ENCODE measurements at places on chromosomes 3 and 15.

DNA sequence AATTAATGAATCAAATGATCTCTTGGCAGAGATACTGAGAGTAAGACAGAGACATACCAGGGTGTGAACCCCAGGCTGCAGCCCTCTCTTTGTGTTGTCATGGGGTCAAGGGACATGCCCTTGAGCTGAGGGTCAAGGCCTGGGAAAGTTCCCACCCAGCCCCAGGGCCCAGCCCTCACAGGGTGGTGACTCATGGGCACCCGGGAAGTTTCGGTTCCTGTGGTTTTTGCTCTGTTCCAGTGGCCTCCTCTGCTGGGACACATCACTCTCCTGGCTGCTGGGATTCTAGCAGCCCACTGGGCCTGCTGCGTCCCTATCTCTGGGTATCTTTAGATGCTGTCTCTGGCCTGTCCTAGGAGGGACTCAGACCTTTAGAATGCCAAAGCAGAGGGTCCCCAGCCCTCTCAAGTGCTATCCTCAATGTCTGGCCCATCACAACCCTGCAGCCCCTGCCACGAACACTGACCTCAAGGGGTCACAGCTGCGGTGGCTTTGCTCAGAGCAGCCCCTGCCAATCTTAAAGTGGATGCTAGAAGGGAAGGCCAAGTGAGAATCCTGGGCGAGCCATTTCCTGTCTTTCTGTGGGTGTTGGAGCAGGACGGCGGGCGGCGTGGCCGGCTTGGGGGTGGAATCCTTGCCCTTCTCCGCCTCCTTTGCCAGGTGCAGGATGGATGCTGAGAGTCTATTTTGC, 148.4 kb upstream of the TLE3 start:
- no peak for DNase-seq

- DNase-seq: no peak
Measured at GRCh38 chr3:191151653-191152052, 47.4 kb upstream of the OSTN start.

GRCh38 chr3:53169832-53170324, 8.9 kb downstream of the PRKCD start:
- no peak for DNase-seq

- DNase-seq: no peak
Measured at GRCh38 chr15:73030122-73030679, 22.1 kb upstream of the NEO1 start.

DNA sequence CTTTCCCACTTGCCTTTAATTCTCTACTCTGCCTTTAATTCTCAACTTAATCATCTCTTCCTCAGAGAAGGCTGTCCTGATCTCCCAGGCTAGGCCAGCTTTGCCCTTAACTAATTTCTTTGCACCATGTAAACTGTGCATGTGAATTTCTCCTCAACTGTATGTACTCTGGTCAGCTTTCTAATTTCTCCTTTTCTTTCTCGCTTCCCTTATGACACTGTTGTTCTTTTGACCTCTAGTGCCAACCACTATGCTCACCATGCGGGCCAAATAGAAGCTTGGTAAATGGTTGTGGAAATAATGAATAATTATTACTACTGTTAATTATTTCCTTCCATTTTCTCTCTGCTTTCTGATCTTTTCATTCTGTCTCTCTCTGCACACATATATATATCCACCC, 269.0 kb upstream of the CRBN start:
- DNase-seq: no peak

- DNase-seq: no peak
Measured at GRCh38 chr3:148816981-148817525, 10.6 kb upstream of the CPB1 start.

DNA sequence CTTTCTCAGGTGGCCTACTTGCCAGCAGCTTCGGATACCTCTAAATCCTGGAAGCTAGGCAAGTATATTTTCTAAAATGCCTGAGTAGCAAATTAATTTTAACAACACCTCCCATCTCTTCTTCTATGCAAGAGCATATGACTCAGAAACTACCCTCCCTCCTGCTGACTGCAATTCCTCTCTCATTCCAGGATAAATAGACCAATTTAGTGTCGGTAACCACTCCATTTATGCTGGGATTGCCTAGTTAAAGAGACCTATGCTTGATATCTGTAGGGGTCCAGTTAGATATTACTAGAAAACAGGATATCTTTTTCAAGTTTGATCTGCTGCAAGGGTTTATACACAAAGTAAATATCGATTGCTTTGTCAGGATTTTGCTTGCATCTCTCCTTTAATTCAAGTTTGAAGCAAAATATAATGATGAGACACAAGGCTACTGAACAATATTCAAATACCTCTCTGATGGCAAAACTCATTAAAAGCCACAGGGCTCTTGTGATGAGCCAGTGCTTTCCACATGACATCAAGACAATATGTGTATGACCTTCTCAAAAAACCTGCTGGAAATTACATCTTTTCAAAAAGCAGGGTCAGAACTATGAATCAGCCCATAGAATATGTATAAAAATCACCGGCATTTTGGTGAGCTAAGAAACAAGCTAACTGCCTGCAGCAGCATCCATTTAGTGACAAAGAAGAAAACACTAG, 491.6 kb upstream of the NECTIN3 start:
- no peak for DNase-seq

GRCh38 chr3:63656786-63657185, 4.3 kb downstream of the SNTN start:
- DNase-seq: peak; percentile 1

- DNase-seq: no peak
Measured at GRCh38 chr3:195421400-195421799, 21.4 kb downstream of the ACAP2 start.

DNA sequence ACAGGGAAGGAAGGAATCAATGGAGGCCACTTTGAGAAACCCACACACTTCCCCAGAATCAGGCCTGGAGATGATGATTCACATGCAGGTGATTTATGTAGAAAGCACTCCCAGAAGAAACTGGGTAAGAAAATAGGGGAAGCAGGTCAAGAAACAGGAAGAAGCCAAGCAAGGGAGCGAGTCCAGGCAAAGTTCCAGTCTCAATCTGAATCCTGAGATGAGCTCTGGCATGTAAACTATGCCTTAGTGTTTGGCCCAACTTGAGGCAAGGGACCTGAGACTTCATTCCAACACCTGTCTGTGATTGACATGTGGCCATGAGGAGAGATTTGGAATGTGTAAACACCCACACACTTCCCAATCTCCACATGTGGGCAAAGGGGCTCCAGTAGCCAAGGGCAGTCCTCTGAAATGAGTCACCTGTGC, 61.6 kb upstream of the CTNNB1 start:
- no peak for DNase-seq

DNA sequence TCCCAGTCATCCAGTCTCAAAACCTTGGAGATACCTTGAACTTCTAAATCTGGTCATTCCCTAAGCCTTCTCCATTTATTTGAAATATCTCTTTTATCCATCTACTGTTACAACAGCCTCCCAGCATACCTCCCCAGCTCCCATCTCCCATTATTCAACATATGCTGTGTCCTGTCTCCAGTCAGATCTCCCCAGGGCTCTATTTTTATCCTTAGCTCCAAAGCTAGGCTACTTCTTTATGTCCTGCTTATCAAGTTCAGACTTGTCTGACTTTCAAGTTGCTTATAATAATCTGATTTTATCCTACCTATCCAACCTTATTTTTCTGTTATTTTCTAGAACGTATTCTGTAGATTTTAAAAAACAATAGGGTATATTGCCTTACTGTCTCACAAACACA, 44.2 kb downstream of the IQGAP1 start:
- no peak for DNase-seq

DNA sequence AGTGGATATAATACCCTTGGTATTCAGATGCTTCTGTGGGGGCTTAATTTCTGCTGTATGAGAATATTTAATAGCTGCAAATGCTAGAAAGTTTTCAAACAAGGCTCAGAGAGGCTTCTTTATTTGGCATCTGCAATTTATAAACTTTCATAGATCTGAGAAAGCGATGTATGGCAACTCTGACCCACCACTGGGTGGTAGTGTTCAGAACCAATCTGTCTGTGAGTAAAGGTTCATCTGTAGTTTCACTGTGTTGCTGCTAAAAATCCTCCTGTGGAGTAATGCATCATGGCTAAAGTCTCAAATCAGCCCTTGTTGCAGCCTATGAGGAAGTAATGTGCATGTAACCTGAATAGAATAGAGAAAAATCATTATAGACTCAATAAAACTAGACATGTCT, 47.4 kb downstream of the CLSTN2 start:
- no peak for DNase-seq

DNA sequence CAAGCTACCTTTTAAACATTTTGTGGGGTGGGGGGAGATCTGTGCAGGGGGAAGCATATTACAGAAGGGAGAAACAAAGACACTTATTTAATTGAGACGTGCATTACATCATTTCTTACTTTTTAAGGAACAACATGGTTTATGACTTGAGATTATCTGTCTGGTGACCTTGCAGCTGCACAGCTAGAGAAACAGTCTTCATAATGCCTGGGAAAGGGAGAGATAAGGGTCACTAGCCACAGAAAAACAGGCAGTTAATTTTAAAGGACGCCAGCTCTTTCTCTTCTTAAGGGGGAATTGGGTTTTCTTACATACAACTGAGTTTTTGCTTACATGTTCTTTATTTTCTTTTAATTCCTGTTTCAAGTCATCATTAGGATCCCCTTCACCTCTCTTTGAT, 147.9 kb downstream of the SST start:
- no peak for DNase-seq

DNA sequence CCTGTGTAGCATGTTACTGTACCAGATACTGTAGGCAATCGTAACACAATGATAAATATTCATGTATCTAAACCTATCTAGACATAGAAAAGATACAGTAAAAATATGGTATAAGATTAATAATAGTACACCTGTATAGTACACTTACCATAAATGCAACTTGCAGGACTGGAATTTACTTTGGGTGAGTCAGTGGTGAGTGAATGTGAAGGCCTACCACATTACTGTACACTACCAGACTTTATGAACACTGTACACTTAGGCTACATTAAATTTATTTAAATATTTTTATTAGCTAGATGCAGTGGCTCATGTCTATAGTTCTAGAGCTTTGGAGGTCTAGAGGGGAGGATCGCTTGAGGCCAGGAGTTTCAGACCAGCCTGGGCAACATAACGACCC, 186.6 kb upstream of the ROPN1 start:
- no peak for DNase-seq

GRCh38 chr3:190119461-190120268, 1.0 kb downstream of the P3H2 start:
- no peak for DNase-seq

GRCh38 chr3:155790272-155790925, 15.7 kb downstream of the C3orf33 start:
- DNase-seq: no peak

- no peak for DNase-seq
Measured at GRCh38 chr3:183540501-183541234, 14.8 kb downstream of the KLHL6 start.

DNA sequence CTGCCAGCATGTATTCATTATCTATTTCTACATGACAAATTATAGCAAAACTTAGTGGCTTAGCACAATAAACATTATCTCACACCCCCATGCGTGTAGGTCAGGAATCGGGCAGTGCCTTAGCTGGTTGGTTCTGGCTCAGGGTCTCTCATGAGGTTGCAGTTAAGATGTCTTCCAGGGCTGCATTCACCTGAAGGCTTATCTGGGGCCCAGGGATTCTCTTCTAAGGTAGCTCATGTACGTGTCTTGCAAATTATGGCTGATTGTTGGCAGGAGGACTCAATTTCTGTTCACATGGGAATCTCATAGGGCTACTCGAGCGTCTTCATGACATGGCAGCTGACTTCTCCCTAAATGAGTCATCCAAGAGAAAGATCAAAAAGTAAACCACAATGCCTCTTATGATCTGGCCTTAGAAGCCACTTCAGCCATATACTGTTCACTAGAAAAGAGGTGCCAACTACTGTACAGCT, 42.9 kb upstream of the TSC22D2 start:
- no peak for DNase-seq

DNA sequence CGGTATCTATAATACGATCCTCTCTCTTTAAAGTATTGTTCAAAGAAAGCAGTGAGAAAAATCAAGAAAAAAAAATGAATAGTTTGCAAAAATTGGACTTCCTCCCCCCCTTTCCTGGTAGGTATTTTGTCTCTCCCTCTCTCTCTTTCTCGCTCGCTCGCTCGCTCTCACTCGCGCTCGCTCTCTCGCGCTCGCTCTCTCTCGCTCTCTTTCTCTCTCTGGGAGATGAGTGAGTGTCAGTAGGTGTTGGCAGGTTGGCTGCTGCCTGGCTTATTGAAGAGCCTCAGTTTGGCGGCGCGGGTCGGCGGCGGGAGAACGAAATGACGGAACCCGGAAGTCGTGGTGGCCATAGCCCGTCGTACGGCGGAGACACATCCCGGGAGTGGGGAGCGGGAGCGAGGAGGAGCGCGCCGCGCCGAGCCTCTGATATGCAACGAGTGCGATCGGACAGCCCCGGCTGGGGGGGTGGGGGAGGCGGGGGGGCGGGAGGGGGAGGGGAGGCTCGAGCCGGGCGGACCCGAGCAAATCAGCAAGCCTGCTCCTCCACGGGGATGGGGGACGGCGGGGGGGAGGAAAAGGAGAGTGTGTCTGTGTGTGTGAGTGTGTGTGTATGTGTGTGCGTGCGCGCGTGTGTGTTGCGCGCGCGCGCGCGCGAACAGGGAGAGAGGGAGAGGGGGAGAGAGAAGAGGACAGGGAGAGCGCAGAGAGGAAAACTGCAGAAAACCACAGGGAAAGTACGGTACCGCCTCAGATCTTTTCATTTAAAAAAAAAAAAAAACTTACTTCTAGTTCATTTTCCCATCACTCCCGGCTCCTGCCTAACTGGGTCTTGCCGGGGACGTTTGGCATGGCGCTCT, at the start of gene MEIS2:
Gene MEIS2 (minus strand): TSS at position 441 of the 857 bp plus-strand sequence. CDS start 1,083 bp downstream, outside the sequence.
- peak; percentile 90 for DNase-seq

DNA sequence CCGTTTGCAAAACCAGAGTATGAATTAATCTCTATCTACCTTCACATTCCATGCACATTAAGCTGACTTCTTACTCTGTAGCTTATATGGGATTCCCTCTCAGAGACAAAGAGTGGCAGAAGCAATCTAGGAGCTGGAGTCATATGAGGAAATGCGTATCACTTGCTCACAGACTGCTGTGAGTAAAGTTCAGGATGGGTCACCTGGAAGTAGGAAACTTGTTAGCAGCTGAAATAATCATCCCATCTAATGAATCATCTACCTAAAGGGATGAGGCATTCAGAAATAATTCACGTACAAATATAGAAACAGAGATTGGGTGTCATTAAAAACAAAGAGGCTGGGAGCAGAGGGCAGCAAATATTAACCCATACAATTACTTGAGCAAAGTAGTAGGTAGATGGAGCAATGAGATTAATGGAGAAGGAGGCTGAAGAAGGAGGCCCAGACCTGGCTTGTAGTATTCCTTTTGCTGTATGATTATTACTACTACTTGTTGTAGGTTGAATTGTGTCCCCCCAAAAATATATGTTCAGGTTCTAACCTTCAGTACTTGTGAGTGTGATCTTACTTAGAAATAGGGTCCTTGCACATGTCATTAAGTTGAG, 866.3 kb downstream of the ROBO2 start:
- no peak for DNase-seq

- DNase-seq: no peak
Measured at GRCh38 chr3:70753572-70753971, 441.1 kb upstream of the MDFIC2 start.

- no peak for DNase-seq
Measured at GRCh38 chr3:113697500-113698090, 1.2 kb upstream of the USF3 start.

Measured in AG04450 (cell line).